AG08395 (cell line): ENCODE measurements at places on chromosomes 4 and X.
A peak's percentile ranks its signal among the peaks of the same experiment; 100 is the strongest.

DNA sequence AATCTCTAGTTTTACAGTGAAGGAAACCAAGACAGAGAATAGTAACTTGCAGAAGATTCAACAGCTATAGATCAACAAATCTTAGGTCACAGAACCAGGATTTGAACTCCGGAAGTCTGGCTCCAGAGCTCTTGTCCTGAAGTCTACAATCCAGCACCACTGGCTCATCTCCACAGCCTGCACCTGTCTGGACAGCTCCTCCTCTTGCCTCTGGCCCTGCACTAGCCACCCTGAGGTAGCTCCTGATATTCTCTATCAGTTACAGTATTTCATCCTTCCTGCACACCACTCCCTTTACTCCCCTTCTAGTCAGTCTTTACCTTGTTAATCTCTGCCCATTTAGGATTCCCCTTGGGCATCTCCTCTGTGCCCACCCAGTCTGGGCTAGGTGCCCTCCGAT lies 58.1 kb upstream of the LNX1 start:
- DNase-seq: no peak

GRCh38 chrX:15344106-15344505 lies 8.8 kb upstream of the PIGA start:
- DNase-seq: no peak

DNA sequence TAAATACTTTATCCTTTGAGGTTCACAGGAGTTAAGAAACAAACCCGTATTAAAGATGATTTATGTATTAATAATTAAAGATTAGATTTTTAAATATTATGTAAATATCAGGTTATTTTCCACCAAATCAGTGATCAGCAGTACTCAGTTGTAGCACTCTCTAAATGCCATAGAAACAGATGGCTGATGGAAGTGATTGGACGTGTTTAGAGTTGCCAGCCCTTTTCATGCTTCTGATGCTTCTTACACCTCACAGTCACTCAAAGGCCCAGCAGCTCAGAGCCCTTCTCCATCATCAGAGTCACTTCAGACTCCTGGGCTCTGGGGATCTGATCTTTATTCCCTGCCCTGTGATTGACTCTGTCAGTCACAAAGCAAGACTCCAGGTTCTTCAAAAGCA lies 170.1 kb upstream of the PGRMC2 start:
- DNase-seq: no peak

DNA sequence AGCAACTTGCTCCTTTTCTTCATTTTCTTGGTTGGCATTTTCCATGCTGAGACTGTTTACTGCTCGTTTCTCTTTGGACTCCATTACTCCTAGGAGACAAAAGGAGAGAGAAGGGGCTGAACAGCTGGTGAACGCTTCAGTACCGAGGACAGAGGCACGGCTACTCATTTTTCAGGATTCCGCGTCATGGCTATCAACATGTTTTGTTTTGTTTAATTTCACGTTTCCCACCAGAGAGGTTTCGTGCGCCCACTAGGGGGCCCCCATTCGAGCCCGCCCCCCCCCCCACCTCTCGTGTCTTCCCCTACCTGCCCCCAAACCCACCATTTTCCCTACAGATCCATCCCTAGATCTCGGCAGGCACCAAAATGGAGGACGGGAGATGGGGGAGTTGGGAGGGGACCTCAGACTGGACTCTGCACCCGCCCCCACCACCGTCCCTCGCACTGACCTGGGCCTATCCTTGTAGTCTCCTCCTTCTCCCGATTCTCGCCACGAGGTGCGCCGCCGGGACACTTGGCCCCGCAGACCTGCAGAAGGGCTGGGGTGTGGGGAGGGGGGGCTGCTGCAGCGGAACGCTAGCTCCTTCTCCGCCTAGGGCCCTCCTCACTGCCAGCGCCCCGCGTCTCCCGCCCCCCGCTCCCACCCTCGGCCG lies 653 bp downstream of the BEX1 start:
- DNase-seq: peak; percentile 24

DNA sequence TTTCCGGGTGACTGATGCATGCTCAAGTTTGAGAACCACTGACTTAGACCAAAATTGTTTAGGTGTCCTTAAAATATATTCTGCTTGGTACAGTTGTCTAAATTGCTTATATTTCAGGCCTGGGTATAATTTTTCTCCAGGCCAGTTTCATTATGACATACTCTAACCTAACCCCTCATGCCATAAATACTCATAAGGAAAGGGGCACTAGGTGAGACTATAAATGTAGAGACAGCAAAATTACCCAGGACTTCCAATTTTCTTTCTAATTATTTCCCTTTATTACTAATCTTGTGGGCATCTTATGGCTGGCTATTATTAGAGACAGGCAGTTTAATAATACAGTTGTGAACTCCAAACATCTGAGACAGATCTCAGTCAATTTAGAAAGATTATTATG lies 150.2 kb downstream of the RRAGB start:
- no peak for DNase-seq
